ENCODE measurements at places on chromosomes 12 and 14.

DNA sequence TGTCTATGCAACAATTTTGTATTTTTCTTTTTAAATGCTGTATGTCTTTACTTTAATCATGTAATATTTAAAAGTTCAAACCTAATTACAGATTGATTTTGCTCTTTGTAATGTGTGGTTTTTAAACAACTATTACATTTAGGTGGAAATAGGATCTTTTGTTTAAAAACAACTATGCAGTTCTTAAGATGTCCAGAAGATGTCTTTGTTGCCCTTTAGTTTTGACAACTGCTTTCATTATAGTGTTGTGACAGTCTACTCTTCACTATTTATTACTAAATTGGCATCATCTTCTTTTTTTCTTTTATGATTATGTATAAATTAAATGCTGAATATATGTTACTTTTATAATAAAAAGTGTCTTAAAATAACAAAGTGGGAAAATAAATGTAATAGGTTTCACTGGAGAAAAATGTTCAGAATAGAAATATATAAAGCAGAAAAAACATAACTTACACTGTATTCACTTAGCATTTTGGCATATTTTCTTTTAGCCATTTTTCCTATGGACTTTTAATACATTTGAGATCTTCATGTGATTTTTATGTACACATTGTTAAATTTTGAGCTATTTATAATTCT, 27.1 kb upstream of the PCNX4 start:
- peak; percentile 64 for DNase-seq

DNA sequence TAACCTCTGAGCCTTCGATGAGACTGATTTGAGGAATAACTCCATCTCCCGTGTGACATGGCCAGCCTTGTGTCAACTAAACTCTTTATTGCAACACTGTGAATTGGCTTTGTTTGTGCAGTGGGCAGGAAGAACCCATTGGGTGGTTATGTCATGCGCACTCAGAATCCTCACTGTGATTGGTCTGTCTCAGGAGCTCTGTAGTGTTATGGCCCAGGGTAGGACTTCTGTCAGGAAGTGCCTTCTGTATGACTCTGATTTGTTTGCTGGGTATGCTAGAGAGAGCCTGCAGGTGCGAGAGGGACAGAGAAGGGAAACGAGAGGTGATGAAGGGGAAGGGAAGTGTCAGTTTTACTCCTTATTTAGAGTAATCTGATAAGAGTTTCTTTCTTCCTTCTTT, 71.5 kb upstream of the DCD start:
- DNase-seq: no peak

GRCh38 chr12:46260913-46261476, 7.8 kb downstream of the SLC38A1 start:
- no peak for DNase-seq

GRCh38 chr14:81268016-81268416, 47.3 kb upstream of the GTF2A1 start:
- DNase-seq: no peak

- DNase-seq: no peak
Measured at GRCh38 chr12:67056329-67056728, 212.8 kb upstream of the CAND1 start.

GRCh38 chr14:36655571-36655962, 6.1 kb upstream of the PAX9 start:
- no peak for DNase-seq

GRCh38 chr12:47269916-47270315, 190.2 kb upstream of the AMIGO2 start:
- no peak for DNase-seq

DNA sequence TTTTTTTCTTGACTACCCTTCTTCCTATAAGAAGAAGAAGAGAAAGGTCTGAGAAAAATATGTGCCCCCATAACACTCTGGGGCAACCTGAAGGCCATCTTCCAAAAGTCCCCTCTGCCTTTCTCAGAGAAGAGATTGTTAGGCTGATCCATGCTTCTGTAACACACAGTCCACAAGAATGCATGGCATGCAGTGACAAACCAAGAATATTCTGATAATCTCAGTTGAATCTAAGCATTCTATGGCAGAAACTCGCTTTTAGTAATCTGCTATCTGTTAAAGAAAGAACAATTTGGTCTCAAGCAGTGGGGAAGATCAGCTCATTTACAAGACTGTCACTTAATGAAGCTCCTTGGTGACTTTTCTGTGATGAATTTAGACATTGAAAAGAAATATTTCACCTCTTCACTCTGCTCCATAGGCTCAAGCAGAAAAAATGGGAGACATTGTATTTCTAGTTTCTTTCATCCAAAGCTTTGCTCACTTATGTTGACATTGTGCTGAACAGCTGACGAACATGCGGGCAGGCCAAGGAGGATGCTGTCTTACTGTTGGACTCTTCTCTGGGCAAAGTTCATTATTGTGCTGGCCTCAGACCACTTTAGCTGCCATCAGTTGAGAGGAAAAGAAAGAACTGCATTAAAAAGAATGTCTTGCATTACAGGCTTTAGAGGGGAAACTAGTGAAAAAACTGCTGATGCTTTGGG, 957.1 kb downstream of the DIO2 start:
- peak; percentile 46 for DNase-seq

GRCh38 chr14:35754671-35755070, 54.4 kb downstream of the RALGAPA1 start:
- no peak for DNase-seq

- DNase-seq: peak; percentile 64
Measured at GRCh38 chr14:100678469-100678828, 48.2 kb upstream of the DLK1 start.

DNA sequence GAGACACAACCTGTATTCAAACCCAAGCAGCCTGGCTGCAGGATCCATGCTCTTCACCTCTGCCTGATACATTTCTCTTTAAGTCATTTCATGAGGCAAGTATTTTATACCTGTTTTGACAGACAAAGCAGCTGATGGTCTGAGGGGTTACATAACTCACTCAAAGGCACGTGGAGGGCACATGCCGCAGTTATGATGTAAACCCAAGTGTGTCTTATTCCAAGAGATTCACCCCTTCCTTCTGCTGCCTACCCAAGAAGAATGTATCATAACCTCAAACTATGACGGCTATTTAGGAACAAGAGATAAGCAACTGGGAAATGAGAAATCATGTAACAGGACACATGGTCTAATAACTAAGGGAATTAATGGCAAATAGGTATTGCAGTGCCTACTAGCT, 329.8 kb upstream of the TMPO start:
- peak; percentile 8 for DNase-seq

DNA sequence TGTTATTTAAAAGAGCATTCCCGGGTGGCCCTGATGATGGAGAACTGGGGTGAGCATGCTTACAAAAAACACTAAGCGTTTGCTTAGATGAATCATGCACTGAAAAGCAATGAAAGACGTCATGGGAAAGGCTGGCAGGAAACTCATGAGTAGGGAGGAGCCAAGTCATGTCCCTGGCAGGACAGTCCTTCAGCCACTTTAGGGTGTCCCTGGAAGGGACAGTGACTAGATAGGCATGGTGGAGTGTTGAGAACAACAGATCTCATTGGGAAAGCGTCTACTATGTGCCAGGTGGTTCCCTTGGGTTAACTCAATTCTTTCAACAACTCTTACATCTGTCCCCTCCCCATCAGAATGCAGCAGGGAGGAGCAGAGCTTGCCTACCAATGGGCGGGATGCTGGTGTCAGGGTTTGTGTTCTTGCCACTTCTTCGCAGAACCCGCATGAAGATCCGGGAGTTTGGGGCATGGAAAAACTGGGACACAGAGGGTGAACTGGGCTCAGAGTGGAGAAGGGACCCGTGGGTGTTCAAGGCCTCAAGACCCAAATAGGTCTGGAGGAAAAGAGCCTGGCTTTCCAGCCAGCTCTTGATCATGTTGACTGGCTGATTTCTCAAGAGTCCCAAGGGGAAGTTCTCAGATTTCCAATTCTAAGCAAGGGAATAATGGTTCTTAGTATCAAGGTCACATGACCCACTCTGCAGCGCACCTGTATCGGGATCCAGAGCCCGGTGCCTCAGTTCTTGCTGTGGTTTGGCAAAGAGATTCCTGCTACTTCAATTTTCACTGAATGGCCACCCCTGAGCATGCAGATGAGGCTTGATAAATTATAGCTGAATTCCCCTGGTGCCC, 653.9 kb upstream of the TBX3 start:
- DNase-seq: peak; percentile 80

- DNase-seq: no peak
Measured at GRCh38 chr14:95238487-95239298, 81.0 kb downstream of the CLMN start.

DNA sequence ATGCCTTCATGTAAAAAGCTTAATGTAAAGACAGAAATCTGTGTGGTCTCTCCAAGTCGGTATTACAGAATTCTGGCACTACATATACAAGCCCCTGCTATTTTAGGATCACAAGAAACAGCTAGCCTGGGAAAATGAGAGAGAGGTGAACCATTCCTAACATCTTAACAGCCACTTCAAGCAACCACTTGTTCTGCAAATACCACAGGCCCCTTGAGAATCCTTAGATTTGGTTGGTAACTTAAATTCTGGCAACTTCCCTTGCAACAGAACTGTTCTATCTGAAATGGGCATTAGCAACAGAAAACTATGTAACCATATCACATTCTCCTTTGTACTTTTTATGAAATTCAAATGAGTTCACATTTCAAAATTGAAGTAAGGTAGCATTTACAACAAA, 68.5 kb downstream of the SPPL3 start:
- DNase-seq: peak; percentile 37

GRCh38 chr12:53425515-53426150, 2.0 kb downstream of the AMHR2 start:
- DNase-seq: no peak

GRCh38 chr12:75746621-75747020, 235.2 kb upstream of the KRR1 start:
- no peak for DNase-seq

GRCh38 chr14:36626151-36626550, 35.5 kb upstream of the PAX9 start:
- DNase-seq: no peak

DNA sequence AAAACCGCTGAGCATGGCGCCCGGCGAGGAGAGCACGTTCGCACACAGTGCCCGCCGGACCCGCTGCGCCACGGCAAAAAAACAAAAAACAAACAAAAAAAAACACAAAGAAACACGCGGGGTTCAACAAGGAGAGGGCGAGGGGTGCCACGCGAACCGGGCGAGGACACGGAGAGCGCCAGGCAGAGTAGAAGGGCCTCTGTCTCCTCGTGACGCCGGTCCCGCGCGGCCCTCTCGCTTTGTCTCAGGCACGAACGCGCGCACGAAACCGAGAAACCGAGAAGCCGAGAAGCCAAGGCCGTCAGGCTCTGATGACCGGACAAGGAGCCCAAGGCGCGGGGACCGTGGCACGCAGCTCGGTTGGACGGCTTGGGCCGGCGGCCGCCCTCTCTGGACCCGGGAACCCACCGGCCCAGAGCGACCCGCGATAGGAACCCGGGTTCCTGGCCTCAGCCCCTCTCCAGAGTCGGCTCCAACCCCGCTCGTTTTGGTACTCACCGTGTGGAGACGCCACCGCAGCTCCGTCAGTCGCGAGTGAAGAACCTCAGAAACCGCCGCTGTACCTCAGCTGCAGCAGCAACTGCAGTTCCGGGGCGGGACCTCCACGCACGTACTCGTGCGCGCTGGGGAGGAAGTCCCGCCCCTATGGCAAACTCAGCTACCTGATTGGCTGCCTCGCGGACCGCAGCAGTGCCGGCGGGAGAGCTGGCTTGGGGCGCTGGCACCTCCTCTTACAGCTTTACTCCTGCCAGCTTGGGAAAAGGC, at the start of the genes DDX24 and IFI27L1:
DDX24 (minus strand) TSS at position 582 of the 765 bp plus-strand sequence. CDS start 1,460 bp downstream, outside the sequence.
IFI27L1 (plus strand) TSS at position 690 of the 765 bp plus-strand sequence. CDS start 15,628 bp downstream, outside the sequence.
- peak; percentile 97 for DNase-seq
